ENCODE measurements at places on chromosomes 6 and 20.

- DNase-seq, result no peak
Measured at GRCh38 chr6:163335671-163336545, 78.6 kb upstream of the QKI start.

DNA sequence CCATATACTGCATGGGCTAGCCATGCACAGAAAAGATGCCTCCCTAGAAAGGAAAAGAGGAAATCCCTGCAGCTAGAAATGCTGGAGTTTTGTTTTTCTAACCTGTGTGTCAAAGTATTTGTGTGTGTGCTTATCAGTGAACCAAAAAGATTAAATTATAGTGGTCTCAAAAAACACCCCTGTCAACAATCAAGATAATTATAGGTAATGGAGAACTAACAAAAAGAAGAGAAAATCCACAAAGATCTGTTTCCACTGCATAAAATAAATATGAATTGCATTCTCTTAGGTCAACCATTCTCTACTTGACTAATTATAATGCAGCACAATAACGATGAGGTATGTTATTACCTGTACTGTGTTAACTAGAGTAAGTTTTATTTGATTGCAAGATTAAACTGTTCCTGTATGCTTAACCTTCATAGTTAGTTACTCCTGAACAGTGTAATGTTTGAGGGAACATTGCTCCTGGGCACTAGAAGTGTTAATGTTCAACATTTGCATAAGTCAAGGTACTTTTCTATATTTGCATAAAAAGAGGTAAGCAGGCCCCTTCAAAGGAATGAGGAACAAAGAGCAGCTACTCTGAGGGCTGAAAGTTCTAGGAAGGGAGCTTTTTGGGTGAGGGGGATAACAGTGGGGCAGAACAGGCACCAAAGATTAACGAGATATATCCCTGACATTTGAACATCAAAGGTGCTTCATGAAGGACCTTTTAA is 212.1 kb downstream of the BTBD9 start:
- no peak for DNase-seq

GRCh38 chr20:3094848-3095629 is 10.5 kb upstream of the AVP start:
- no peak for DNase-seq

DNA sequence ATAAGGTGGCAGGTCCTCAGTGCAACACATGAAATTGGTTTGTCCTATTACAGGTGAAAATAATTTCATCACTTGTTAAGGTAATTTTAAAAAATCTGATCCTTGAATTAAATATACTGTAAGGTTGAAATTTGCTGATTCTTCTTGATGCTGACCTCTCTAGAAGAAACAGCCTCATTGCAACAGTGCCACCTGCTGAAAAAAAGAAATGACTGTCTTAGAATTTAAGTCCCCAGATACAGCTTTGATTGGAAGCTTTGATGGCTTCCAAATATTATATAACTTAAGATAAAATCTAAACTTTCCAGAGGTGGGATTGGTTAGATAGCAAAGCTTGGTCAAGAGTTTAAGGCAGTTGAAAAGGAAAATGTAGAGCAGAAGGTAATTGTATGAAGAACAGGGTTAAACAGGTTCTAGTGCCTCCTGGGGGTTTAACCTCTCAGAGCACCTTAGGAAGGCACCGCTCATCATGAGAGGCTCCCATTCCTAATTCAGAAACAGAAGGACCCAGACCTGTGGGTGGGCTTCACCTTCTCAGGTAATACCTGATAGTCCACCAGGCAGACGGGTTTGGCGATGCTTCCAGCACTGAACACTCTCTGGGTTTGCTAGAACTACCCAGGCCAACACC is 401.0 kb downstream of the PAX1 start:
- DNase-seq, result no peak

DNA sequence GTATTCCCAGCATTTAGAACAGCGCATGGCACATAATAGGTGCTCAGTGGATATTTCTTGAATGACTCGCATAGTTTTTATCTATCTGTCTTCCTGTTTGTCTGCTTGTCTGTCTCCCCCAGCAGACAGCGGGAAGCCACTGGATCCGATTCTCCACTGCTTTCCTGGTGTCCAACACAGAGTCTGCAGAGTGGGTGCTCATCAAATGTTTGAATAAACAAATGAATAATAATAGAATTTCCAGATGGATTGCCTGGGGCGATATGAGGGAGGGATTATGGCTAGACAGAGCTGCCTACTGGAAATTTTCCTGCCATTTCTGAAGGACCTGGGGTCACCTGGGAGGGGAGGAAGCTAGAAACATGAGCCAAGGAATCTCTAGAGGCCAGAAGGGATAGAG is 18.9 kb downstream of the CDH22 start:
- no peak for DNase-seq

GRCh38 chr6:56458324-56458884 is 184.3 kb downstream of the DST start:
- DNase-seq, result no peak

- DNase-seq, result no peak
Measured at GRCh38 chr6:98932381-98932780, 15.4 kb downstream of the FBXL4 start.

- DNase-seq, result no peak
Measured at GRCh38 chr6:167977717-167978467, 19.6 kb upstream of the KIF25 start.

- no peak for DNase-seq
Measured at GRCh38 chr20:44598423-44599305, 16.3 kb downstream of the PKIG start.

All from AG08396 (cell line).